ENCODE measurements at places on chromosomes 4 and X.

- no peak for DNase-seq
Observed at GRCh38 chrX:56764975-56765791, 36.1 kb downstream of the NBDY start.

GRCh38 chr4:18882468-18882867, 860.9 kb upstream of the LCORL start:
- DNase-seq: no peak

DNA sequence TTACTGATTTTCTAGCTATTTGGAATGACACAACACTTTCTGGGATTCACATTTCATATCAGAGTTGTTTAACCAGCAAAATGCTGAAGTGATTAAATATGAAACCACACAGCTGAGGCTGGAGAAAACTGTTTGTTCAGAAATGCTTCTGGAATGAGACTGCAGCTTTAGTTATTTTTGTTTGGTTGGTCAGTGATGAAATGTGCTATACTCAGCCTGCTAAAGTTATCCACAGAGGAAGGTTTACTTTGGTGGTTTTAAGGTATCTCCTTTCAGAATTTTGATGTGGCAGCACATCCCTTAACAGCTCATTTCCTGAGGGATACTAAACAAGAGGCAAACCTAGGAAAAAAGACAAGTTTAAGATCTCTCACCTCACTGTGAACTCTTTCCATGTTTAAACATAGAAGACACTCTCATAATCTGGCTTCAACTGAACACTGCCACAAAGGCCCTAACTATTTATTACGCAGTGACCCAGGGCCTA, 106.6 kb upstream of the PDE5A start:
- DNase-seq: no peak

DNA sequence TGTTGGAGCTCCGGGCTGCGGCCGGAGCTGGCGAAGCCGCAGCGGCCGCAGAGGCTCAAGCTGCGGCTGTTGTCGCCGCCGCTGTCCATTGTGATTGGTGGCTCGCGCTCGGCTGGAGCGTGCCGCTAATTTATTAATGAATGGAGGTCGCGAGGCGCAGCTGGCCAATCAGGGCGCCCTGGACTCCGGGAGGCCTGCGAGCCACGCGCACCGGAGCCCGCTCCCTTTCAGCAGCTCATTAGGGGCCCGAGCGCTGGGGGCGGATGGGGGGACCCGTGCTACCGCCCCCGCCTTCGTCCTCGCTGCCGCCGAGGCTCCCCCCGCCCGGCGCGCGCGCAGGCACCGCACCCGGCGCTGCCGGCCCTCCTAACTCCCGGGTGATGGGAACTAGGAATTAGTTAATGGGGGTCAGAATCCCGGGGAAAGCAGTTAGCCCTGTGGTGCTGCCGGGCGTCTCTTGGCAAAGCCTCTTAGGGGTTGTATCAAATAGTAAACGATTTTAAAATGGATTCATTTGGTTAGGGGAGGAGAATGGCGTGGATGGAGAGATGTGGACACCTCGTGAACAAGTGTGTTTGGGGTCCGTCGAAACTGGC, 589 bp upstream of the NEUROG2 start:
- peak; percentile 22 for DNase-seq

- no peak for DNase-seq
Observed at GRCh38 chrX:31092970-31093638, 21.3 kb upstream of the FTHL17 start.

GRCh38 chr4:31391976-31392375, 671.8 kb downstream of the PCDH7 start:
- no peak for DNase-seq

- peak; percentile 36 for DNase-seq
Observed at GRCh38 chrX:64206556-64207162, 1.2 kb upstream of the AMER1 start.

DNA sequence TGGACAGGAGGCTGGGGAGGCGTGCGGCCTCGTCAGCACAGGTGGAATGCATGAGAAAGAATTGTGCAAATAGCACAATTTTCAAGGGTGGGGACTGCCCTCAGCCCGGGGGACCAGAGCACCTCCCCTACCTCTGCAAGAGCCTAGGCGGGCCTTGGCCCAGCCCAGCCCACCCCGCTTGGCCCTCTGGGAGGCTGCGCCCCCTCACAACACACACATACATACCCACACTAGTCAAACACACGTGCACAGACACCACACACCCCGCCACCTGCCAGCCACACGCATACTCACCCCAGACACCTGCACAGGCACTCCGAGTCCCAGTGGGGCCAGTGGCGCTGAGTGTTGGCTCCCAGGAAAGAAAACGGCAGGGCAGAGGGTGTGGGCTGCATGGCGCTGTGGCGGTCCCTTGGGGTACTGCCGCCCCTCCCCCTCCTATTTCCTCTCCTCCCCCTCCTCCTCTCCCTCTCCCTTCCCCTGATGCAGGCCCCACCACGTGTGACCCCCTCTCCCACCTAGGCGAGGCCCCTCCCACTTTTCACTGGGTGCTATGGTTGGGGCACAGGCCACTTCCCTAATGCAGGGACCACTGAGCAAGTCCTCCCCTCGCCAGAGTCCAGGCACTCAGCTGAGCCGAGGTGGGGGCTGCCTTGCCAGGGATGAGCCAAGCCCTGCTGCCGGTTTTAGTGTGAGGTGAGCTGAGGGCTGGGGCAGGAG, 84.5 kb downstream of the FAM53A start:
- DNase-seq: peak; percentile 18

- no peak for DNase-seq
Observed at GRCh38 chr4:165383591-165384073, 4.8 kb downstream of the CPE start.

GRCh38 chrX:46627062-46627461, 53.5 kb downstream of the CHST7 start:
- no peak for DNase-seq

- no peak for DNase-seq
Observed at GRCh38 chr4:87391576-87392054, 627 bp upstream of the HSD17B11 start.

DNA sequence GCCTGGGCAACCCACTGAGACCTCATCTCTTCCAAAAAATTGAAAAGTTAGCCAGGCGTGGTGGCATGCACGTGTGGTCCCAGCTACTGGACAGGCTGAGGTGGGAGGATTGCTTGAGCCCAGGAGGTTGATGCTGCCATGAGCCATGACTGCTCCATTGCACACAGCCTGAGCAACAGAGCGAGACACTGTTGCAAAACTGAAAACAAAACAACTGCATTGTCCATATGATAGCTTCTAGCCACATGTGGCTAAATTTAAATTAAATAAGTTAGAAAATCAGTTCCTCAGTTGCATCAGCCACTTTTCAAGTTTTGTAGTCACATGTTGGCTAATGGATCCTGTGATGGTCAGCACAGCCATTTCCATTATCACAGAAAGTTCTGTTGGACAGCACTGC, 67.9 kb downstream of the GAB1 start:
- no peak for DNase-seq

DNA sequence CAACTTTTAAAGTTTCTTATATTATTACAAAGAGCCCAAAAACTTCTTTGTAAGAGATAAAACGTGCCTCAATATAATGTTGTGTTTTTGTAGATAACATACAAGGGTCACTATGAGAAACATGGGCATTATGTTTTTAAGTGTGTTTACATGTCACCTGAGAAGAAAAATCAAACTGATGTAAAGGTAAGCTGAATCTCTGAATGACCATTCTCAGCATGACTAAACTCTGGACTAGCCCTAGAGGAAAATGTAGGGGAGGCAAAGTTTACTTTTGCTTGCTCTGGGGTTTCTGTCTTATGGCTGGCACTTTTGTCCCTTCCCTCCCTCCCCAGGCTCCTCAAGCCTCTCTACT, 6.8 kb downstream of the MEPE start:
- DNase-seq: no peak

GRCh38 chr4:171650543-171650942, 162.7 kb upstream of the GALNTL6 start:
- no peak for DNase-seq

DNA sequence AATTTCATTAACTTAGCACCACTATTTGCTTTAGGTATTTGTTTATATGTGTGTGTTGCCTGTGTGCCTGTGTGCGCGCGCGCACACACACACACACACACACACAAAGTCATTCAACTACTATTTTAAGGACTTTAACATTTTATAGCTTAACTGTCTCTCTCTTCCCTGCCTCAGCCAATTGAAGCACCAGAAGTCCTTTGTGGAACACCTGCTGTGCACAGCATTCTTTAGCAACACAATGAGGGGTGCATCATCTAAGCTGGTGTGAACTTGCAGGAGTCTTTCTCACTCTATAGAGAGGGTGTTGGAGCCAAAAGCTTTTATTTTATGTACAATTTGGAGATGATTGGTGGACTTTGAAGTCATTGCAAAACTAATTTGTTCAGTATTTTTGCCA, 31.3 kb downstream of the SLIT2 start:
- DNase-seq: no peak

GRCh38 chrX:129641941-129642340, 12.8 kb downstream of the APLN start:
- DNase-seq: no peak

- DNase-seq: no peak
Observed at GRCh38 chr4:75107755-75108612, 175.1 kb downstream of the PARM1 start.

DNA sequence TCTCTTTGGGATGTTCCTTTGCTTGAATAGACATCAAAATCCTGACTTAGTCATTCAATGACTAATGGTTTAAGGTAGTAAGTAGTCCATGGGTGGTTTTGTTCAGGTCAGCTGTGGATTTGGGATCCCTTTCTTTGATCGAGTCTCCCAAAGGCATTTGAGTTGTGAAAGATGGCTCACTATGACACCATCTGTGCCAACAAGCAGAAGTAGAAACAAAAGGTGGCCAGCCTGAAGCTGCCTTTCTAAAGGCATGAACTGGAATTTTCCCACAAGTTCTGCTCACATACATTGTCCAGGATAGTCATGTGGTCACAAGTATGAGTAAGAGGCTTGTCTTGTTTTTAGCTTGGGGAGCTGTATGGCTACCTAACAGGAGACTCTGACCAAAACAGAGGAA, 129.9 kb downstream of the CCNG2 start:
- DNase-seq: no peak

- DNase-seq: no peak
Observed at GRCh38 chr4:153362184-153362583, 17.7 kb downstream of the MND1 start.

DNA sequence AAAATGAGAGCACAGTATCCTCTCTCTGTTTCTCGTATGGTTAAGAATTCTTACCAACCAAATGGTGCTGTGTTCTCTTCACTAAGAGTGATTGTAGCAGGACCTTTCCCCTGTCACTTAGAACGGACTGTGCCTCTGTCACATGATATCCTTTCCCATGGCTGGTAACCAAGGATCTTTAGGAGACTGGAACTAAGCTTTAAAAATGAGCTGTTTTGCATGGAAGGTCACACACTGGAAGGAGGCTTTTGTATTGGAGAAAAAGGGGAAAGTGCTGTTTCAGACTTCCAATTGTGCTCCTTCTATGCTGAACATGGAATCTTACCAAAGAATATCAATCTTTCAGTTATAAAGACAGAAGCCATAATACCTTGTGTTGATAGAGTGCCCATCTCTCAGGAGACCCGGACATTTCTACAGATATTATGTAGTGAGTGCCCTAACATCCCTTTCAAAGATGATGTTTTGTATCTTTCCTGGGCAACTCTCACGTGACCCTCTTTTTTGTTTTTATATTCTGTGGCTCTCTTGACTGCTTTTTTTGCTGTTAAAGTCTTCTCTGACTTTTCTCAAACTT, 148.6 kb downstream of the SLC4A4 start:
- DNase-seq: no peak

- no peak for DNase-seq
Observed at GRCh38 chr4:176137631-176138030, 57.8 kb downstream of the SPATA4 start.

GRCh38 chr4:185017964-185018772, at the start of gene HELT:
HELT (plus strand) TSS chr4:185018490; CDS start chr4:185018929, 439 bp downstream.
- no peak for DNase-seq

- DNase-seq: no peak
Observed at GRCh38 chr4:104424989-104425388, 69.7 kb downstream of the CXXC4 start.

DNA sequence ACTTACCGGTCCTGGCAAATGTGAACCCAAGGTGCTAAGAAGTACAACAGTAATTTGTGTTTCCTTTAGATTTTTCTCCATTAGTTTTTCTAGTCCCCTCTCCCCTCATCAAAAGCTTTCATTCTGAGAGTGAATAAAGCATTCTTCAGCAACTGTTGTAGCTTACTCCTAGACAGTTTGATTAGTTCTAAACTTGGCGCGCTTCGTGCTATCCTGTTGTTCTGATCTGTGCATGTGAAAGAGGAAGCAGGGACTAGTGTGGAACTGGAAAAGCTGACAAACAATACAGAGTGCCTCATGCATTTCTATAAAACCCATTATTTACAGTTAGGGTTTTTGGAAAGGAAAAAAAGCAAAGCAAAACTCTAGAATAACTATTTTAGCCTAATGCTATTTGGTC, 556.9 kb upstream of the SLIT2 start:
- no peak for DNase-seq

DNA sequence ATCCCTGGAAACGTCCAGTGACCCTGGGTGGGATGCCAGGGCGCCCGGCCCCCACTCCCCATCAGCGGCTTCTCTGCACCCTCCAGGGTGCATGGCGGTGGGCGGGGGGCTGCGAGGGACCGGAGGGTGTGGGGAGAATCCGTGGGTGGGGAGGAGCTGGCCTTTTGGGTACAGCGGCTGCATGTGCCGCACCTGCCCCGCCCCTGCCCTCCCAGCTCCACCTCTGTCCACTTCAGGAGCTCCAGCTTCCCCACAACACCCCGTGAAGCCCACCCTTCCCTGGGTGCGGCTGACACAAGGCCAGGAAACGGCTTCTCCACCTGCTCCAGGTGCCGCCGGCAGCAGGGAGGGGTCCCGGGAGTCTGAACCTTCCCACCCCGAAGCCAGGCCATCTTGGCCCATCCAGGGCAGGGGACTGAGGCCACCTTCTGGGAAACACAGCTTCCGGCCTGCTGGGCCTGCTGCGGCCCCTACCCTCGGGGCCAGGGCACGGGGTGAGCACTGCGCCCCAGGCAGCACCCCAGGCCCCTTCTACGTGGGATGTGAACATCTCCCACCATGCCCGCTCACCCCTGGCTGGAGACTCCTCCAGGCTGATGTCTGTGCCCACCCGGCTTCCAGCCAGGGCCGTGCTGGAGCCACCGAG, 34.6 kb downstream of the CPLX1 start:
- no peak for DNase-seq

GRCh38 chr4:155419266-155419665, 42.5 kb upstream of the MAP9 start:
- no peak for DNase-seq

GRCh38 chrX:74351760-74352159, 47.8 kb downstream of the ZCCHC13 start:
- no peak for DNase-seq

- no peak for DNase-seq
Observed at GRCh38 chrX:78945186-78945912, at the start of gene P2RY10. P2RY10 (plus strand) TSS chrX:78945391; CDS start chrX:78960521, 15,130 bp downstream.

- DNase-seq: no peak
Observed at GRCh38 chr4:84220990-84221389, 278.1 kb downstream of the NKX6-1 start.

Measured in right hindlimb (tissue), 1 donor.